ENCODE measurements at places on chromosomes 11 and 22. TPM values are rescaled to one million over a fixed set of nuclear protein-coding genes. Genes with fewer than 3 reads are reported as not detected.

GRCh38 chr11:67265633-67266448 is 432 bp upstream of the GRK2 start:
- DNase-seq: peak; percentile 85

- DNase-seq: no peak
Observed at GRCh38 chr11:87926250-87926970, 248.8 kb downstream of the RAB38 start.

- no peak for DNase-seq
Observed at GRCh38 chr11:118742304-118742703, 48.7 kb downstream of the DDX6 start.

DNA sequence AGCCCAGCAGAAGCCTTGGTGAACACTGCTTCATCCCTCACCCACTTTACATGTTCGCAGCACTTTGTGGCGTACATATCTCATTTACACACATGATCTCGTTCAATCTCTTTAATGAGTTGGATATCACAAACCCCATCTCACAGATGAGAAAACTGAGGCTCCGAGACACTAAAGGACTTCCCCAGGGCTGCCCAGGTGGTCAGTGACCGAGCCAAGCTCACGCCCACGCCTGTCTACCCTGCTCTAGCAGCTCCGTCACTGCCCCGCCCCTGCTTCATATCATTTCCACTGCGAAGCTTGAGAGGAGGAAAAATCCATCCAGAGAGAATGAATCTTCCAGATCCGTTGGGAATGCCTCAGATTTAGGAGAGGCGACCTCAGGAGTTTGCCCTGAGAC is 11.8 kb upstream of the DSCAML1 start:
- DNase-seq: no peak

- DNase-seq: no peak
Observed at GRCh38 chr11:1222491-1223345, at the start of gene MUC5B. MUC5B (plus strand) TSS chr11:1223066; CDS start chr11:1223124, 58 bp downstream.

NPAS4 gene
- polyA plus RNA-seq: 0.44 TPM

- peak; percentile 37 for DNase-seq
Observed at GRCh38 chr11:1988667-1989317, 8.8 kb downstream of the H19 start.

MPZL2 gene
- polyA plus RNA-seq: 5.9 TPM

DNA sequence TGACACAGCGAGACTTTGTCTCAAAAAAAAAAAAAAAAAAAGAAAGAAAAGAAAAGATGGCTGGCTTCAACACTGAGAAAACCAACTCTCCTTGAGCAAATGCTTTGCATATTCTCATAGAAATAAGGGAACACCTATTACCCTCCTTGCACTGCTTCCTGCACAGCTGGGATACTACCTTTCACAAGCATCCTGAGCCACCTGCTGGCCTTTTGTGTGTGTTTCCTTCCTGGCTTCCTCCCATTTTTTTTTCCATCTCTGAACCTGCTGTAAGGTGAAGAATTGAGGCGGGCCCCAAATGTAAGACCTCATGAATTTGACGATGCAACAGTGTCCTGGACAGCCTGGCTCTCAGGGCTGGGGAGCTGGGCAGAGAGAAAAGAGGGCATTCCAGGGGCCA is 1.9 kb upstream of the RFPL3 start:
- DNase-seq: no peak

DNA sequence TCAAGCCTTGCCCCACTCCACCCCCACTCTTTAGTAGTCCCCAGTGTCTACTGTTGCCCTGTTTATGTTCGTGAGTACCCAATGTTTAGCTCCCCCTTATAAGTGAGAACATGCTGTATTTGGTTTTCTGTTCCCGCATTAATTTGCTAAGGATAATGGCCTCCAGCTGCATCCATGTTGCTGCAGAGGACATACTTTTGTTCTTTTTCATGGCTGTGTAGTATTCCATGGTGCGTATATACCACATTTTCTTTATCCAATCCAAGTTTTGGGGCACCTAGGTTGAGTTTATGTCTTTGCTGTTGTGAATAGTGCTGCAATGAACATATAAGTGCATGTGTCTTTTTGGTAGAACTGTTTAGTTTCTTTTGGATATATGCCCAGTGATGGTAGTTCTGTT is 16.2 kb upstream of the FXYD6 start:
- no peak for DNase-seq

DNA sequence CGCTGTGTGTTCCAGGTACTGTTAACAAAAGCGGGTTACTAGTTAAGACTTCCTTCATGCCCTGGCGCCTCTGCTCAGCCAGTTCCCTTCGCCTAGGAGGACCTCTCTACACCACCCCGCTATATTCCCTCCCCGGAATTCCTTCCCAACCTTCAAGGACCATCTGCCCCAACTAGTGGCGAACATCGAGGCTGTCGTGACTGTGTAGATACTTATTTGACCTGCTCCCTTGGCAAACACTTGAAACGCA is 450 bp upstream of the BCL2L13 start:
- no peak for DNase-seq

Measured in muscle of back (tissue), 13 donors.